ENCODE measurements at places on chromosomes 12 and 14. TPM values are rescaled to one million over a fixed set of nuclear protein-coding genes. Genes with fewer than 3 reads are reported as not detected.

The L3HYPDH gene
- 28.7 TPM for total RNA-seq

The KRT6C gene
- total RNA-seq, result not detected

The KLRD1 gene
- total RNA-seq, result 0.16 TPM

The RAPGEF3 gene
- total RNA-seq, result 16.6 TPM

The HOXC10 gene
- not detected for total RNA-seq

Data from fibroblast of the aortic adventitia (primary cell).